ENCODE measurements at places on chromosomes 3 and 15.

DNA sequence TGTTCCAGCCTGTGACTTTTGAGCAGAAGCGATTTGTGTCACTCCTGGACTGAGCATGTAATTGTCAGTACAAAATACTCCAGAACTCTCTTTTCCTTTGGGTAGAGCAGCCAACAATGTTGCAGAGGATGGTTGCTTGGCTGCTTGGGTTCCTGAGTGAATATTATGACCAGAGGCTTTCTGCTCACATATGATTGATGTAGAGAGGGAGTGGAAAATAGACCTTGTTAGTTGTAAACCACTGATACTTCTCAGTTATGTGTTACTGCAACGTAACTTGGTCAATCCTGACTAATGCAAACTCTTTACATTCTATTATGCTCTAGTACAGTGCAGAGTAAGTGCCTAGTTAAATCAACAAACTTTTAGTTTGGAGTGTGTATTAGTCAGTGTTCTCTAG is 322.6 kb upstream of the KCNH8 start:
- no peak for DNase-seq

- DNase-seq: no peak
Observed at GRCh38 chr3:169953462-169954141, 13.0 kb upstream of the SEC62 start.

GRCh38 chr3:194181612-194182529 is 45.9 kb downstream of the HES1 start:
- no peak for DNase-seq

GRCh38 chr15:95839367-95839782 is 491.1 kb upstream of the NR2F2 start:
- DNase-seq: no peak

DNA sequence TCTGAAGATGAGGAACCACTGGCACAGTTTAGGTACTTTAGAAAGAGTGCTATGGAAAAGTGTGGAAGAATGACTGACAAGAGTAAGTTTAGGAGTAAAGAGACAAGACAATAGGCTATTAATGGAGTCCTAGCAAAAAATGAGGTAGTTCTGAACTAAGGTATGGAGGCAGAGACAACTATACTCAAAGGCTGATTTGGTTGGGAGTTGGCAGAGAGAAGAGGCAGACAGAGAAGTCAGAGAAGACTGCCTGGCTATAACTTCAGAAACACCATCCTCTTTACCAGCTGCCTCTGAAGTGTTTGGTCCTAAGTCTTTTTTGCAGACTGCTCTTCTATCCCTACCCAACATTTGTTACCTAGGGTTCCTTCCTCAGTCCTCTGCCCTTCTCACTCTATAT is 19.2 kb downstream of the DYNC1LI1 start:
- no peak for DNase-seq

GRCh38 chr3:19213603-19214220 is 65.4 kb downstream of the KCNH8 start:
- DNase-seq: no peak

DNA sequence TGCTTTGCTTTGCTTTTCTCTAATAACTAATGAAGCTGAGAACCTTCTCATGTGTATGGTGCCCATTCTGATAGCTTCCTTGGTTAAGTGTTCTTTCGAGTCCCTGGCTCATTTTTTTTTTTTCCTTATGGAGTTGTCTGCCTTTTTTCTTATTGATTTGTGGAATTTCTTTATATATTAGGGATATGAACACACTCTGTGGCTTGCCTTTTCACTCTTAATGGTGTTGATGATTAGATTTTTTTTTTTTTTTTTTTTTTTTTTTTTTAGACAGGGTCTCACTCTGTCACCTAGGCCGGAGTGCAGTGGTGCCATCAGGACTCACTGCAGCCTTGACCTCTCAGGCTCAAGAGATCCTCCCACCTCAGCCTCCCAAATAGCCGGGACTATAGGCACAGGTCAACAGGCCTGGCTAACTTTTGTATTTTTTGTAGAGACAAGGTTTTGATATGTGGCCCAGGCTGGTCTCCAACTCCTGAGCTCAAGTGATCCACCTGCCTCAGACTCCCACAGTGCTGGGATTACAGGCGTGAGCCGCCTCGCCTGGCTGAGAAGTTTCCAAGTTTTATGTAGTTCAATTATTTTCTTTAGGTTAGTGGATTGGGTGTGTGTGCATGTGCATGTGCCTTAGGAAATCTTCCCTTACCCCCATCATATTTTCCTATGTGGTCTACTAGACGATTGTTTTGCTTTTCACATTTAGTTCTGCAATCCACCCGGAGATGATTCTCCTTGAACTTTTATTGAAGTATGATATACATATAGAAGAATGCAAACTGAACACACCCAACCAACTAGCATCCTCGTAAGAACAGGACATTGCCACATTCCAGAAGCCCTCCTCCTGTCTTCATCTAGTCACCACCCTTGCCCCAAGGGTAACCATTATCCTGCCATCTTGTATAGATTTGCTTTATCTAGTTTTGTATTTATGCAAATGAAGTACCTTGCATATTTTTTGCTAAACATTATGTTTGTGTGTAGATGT is 1.7 kb upstream of the SNRPA1 start:
- no peak for DNase-seq

GRCh38 chr3:133662278-133662651 is 524 bp upstream of the TOPBP1 start:
- DNase-seq: peak; percentile 9

- DNase-seq: no peak
Observed at GRCh38 chr3:1531981-1532380, 439.2 kb downstream of the CNTN6 start.

GRCh38 chr3:155382396-155383042 is 89.0 kb upstream of the STRIT1 start:
- DNase-seq: no peak

- no peak for DNase-seq
Observed at GRCh38 chr3:105788593-105788992, 80.2 kb downstream of the CBLB start.

DNA sequence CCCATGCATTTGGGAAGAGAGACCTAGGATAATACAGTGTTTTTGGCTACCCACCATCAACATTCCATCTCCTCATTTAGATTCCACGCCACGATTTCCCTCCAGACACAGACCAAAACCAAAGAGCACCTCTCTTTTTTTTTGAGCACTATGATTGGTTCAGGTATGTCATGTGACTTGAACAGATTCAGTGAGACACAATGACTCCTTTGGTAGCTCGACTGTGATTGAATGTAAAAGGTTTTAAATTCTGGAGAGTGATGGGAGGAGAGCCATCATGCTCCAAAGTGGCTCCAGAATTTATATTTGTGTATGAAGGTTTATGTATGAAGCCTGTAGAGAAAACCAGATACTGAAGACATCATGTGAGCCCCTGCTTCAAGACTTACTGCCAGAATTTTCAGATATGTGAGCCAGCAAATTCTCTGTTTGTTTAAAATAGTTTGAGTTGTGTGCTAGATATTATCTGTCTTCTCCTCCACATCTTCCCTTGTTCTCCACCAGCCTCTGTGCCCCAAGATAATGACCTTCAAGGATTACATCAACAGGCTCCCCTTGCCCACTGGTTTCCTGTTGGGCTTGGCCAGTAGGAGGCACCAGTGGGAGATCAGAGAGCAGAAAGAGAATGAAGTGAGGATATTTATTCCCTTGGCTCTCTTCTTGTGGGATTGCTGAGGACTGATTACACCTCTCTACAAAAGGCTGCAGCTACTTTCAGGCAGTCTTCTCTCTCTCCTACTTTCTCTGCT is 12.5 kb downstream of the MYD88 start:
- no peak for DNase-seq

- DNase-seq: no peak
Observed at GRCh38 chr3:20924646-20925385, 738.8 kb upstream of the SGO1 start.

DNA sequence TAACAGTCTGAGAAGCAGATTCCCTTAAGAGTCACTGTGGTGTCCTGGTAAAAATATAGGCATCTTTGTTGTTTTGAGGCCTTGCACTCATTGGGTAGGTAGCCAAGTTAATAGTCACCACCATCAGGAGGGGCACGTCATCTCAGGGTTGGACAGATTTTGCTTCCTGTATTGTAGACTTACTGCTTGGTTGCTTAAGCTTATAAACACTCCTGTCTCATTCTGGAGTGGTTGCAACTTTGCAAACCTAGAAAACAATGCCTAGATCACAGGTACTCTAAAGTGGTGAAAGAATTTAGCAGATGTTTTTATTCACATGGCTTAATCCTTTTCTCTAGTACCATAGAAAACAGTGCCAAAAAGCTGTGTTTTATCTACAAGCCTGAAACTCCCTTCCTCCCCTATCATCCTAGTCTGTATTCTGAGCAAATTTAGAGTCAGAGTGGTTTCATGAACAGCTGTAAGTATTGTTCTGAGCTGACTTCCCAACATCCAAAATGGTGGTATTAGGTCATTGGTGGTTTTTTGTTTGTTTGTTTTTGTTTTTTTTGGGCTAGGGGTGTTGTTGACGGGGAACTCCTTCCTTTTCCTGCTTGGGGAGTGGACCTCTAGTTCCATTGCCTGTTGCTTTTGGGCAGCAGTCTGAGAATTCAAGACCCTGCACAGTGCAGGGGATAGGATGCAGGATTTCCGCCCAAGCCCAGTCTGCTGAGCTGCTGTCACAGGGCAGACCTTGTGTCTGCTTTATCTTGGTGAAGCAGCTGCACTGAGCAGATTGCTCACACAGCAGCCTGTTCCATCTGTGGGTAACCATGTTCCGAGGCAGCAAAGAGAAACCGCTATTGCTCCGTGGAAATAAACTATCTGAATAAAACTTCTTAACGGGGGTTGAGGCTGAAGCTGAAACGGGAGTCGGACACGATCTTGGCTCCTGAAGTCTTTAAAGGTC is 202.0 kb downstream of the AKAP13 start:
- DNase-seq: peak; percentile 49

- no peak for DNase-seq
Observed at GRCh38 chr15:22936577-22937472, 43.3 kb downstream of the CYFIP1 start.

GRCh38 chr3:122497425-122497824 is 17.3 kb downstream of the KPNA1 start:
- DNase-seq: no peak

- no peak for DNase-seq
Observed at GRCh38 chr15:67782691-67782991, 42.7 kb upstream of the SKOR1 start.

GRCh38 chr3:128313935-128314334 is 152.8 kb downstream of the DNAJB8 start:
- no peak for DNase-seq

GRCh38 chr15:25251700-25252390 is 187.0 kb downstream of the UBE3A start:
- no peak for DNase-seq

GRCh38 chr15:89401631-89402517 is 67.2 kb upstream of the POLG start:
- no peak for DNase-seq

DNA sequence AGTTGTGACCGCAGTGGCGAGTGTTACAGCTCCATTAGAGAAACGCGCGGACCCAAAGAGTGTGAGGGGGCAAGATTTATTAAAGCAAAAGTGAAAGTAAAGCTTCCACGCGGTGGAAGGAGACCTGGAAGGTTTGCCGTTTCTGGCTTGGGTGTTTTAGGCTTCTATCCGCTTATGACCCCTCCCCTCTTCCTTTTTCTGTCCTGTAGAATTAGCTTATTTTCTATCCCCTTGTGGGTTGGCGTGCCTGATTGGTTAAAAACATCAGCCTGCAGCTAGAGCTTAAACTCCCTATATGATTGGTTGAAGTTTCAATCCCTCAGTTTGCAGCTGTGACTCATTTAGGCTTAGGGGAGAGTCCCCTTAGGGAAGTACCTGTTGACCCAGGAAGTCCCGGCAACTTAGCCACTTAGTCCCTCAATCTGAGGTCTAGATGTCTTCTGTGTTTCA is 39.6 kb downstream of the C3orf38 start:
- no peak for DNase-seq

- DNase-seq: peak; percentile 14
Observed at GRCh38 chr15:71278989-71279756, 163.9 kb downstream of the THSD4 start.

DNA sequence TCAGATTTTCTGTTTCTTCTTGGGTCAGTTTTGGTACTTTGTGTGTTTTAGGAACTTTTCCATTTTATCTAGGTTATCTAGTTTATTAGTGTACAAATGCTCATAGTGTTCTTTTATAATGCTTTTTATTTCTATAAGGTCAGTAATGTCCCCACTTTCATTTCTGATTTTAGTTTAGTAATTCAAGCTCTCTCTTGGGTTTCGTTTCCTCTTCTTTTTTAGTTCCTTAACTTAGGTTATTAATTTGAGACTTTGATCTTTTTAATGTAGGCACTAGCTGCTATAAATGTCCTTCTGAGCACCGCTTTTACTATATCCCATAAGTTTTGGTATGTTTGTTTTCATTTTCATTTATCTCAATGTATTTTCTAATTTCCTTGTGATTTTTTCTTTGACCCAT is 27.0 kb upstream of the CD200R1L start:
- no peak for DNase-seq

DNA sequence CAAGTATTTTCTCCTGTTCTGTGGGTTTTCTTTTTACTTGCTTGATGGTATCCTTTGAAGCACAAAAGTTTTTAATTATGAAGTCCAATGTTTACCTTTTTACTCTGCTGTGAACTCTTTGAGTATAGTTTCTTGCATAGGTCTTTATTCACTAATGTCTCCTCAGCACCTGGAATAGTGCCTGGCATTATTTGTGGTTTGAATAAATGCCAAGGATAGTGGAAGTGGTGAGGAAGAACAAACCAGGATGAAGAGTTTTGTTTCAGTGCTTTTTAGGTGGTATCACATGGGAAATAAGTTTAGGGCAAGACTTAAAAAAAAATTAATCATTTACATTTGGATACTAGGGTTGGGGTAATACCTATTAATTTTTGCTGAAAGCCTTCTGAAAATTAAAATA is 25.7 kb downstream of the GPD1L start:
- DNase-seq: no peak

DNA sequence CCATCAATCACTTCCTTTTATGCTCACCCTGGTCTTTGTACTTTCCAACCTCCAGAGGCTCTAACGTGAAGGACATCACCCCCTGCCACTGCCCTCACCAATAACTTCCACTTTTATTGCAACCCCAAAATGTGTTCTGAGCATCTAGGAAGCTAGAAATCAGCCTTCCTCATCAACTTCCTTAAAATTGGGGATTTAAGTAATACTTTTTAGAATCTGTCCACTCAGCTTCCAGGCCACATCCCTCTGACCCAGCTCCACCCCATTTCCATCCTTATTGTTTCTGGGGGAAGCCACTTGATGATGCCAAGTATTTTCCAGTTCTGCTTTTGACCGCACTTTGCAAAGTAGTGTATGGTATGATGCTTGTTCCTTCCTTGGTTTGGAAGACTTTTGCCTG is 73.5 kb upstream of the XCR1 start:
- no peak for DNase-seq

DNA sequence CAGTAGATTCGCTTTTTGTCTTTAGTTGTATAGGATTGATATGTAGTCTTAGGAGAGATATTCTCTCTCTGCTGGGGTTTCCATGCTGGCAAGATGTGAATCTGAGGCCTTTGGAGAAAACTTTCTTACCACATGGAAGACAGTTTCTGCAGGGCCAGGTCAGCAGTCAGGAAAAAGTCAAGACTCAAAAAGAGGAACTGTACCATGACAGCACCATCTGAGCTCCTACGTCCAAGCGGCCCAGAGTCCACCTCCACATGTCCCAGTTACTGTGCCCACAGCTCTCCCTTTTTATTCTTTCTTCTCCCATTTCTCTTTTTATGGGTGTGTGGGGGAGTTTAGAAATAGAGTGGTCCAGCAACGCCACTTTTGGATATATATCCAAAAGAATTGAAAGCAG is 172.0 kb downstream of the MTHFS start:
- DNase-seq: no peak

- DNase-seq: no peak
Observed at GRCh38 chr15:100681335-100681746, 79.0 kb downstream of the ASB7 start.

Measured in NCI-H2171 (cell line).